ENCODE measurements at places on chromosomes 12 and 14.

GRCh38 chr12:124466216-124467128 lies 100.9 kb downstream of the NCOR2 start:
- no peak for DNase-seq

- DNase-seq, result no peak
These were observed 39.1 kb upstream of the LGR5 start for GRCh38 chr12:71400481-71400880.

DNA sequence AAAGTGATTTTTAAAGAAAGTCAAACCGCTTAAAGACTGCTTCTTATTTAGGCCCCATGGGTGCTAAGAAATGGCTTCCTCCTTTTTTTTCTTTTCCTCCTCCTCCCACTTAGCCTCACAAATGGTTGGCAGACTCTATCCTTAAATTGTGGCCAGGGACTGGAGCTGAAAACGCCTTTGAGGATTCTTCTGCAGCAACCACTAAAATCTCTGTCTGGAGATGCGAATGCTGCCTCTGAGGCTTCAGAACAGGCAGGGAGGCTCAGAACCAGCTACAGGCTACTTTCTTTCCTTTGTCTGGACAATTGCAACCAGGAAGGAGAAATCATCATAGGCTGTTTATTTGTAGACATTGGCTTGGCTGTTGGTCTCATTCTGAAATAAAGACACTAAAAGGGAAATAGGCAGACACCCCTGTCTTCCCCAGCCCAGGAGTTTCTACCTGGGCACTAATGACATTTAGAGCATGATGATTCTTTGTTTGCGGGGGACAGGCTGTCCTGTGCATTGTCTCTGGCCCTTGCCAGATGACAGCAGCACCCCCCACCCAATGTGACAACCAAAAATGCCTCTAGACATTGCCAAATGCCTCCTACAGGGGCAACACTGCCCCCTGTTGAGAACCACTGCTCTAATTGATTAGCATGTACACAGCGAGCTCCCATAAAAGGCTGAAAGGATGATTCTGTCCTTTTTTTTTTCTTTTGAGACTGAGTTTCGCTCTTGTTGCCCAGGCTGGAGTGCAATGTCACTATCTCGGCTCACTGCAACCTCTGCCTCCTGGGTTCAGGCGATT lies 50.3 kb downstream of the MAP1LC3B2 start:
- no peak for DNase-seq

GRCh38 chr14:92693998-92694795 lies 54.2 kb downstream of the LGMN start:
- DNase-seq, result no peak

DNA sequence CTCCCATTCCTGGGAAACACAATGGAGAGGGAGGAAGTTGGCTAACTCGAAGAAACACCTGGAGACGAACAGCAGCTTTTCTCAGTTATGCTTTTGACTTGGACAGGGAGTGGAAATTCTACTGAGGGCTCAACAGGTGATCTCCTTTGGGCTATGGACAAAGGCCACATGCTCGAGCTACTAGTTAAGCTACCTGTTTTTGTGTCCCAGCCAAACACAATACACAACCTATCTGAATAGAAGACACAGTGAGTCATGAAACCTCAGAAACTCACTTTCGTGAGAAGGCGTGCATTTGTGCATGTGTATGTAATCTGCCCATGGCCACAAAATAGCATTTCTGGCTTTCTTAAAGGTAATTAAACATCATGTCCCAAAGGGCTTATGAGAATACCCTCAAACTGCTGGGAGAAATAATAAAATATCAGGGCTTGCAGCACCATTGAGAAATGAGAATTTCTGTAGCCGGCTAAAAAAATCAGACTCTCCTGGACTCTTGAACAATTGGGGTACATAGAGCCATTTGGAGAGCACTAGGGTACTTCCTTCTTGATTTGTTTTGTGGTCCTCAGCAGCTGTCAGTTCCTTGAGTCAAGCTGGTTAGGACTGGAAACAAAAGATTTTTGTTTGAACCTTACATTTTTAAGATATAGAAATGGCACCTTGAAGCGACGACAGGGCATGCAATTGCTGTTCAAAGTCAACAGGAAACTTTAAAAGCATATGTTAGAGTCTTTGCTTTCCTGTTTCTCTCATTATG lies 85.5 kb upstream of the PTHLH start:
- no peak for DNase-seq

GRCh38 chr12:122965321-122965751 lies 927 bp downstream of the ABCB9 start:
- DNase-seq, result no peak

DNA sequence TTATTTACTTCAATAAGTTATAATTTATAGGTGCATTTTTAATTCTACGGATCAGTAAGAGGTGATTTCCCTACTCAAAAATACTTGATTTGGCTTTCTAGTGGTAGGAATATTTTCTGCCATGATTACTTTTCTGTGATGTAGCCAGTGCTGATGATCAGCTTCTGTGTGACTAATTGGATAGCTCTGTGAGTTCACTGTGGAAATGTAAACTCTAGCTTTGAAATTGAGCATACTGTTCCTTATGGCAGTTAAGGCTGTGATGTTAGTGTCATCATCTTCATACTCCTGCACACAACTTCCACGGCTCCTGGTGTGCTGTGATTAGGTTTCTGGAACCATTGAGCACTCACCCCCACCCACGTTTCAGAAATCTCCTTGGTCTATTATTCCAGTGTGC lies 48.2 kb downstream of the PLEKHA5 start:
- no peak for DNase-seq

DNA sequence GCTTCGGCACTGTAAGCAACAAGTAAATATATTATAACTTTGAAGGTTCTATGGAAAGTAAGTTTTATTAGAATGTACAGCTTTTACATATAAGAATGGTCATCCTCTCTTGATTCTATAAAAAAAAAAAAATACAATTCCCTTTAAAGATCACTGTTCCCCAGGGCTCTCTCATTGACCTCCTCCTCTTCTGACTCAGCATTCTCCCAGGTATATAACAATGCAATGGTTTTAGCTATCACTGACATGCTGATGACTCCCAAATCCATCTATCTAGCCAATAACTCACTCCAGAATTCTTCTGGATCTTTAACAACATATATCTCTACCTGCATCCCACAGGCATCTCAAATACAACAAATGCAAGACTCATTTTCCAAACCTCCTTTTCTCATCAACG lies 62.7 kb downstream of the EEA1 start:
- DNase-seq, result no peak

DNA sequence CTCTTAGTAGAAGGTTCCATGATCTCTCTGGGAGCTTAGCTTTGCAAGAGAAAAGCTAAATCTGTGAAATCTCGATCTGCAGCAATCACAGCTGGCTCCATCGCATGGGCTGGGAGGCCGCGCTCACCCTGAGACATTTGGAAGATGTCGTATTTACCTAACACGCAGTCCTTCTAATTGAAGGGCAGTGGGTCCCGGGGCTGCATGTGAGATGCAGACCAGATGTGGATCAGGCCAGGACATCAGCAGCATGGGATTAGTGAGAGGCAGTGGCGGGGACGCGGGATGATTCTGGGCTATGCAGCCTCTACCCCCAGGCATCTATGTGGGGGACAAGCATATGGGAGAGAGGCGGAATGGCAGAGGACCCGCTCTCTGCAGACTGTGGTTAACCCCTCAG lies 312.4 kb upstream of the RTL1 start:
- no peak for DNase-seq

DNA sequence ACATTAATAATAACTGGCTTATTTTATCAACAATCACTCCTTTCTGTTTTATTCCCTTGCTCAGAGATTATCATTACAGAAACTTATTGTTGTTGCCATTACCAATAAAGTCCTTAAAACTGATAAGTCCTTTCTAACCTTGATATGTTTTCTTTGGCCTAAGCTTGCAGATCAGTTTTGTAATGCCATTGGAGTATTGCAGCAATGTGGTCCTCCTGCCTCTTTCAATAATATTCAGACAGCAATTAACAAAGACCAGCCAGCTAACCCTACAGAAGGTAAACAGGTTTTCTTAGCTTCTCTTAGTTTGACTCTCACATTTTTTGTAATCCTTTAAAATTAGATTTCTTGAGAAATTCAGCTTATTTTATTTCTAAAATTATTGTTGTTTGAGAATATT lies 3.9 kb downstream of the MED21 start:
- DNase-seq, result no peak

- DNase-seq, result no peak
These were observed 795 bp downstream of the SMAGP start for GRCh38 chr12:51269174-51270066.

DNA sequence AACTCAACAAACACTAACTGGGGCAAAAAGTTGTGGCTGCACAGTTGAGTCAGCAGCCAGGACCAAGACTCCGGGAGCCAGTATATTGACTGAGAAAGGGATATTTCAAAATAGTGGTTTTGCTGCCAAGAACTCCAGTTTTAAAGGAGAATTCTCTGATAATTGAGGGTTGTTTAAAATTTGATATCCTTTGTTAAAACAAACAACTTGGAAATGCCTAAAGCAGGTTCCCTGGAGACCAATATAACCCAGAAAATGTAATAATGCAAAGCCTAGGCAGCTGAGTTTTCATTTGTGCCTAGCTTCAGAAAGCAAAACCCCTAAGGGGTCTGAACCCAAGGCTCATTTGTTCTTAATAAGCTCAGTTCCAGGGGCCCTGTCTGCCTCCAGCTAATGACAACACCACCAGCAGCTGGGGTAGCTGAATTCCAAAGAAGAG lies 311.7 kb upstream of the CCDC196 start:
- no peak for DNase-seq

- no peak for DNase-seq
These were observed 181.9 kb downstream of the SLC6A15 start for GRCh38 chr12:84730561-84731162.

DNA sequence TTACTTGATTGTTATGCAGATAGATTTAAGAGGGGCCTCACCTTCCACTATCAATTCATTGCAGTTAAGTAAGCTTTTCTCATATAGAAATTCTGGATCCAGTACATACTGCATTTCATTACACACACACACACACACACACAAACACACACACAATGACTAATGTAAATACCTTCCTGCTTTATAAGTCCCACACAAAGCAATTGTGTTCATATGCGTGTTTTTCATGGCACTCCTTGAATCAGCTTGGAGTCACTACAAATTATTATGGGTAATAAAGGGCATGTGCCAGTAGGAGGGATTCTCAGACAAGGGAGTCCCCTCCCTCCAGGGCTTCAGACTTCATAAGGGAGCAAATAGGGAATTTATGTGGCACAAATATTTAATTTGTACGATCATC lies 4.5 kb downstream of the MIPOL1 start:
- no peak for DNase-seq

- DNase-seq, result no peak
These were observed 117.1 kb upstream of the SLC35F4 start for GRCh38 chr14:57982804-57983634.

DNA sequence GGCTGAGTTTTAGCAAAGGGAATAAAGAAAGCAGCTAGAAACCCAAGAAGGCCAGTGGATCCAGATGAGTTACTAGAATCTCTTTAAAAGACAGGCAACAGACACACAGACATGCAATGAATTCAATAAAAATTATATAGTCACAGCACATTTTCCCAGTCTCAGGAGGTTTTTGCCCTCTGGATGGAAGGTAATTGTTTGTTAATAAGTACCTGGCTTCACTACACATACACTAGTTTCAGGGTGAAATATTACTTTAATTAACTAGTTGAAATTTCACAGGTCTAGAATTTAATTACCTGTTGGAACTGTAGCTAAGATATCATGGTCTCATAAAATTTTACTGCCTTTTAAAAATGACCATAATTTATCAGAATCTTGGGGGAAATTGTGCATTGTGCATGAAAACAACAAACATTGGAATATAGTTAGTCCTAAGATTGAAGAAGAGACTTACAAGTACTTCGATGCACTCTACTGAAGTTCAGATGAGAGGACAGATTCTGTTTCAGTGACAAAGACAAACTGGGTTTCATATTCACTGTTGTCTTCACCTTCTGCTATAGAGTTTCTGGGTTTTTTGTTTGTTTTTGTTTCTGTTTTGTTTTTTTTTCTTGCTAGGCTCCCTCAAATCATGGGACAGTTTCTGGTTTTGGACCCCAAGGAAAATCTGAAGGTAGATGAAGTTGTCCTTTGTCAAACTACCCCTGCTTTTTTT lies 277.0 kb upstream of the GARIN6 start:
- no peak for DNase-seq

- DNase-seq, result peak; percentile 55
These were observed 41.3 kb downstream of the TDG start for GRCh38 chr12:104006929-104007328.

DNA sequence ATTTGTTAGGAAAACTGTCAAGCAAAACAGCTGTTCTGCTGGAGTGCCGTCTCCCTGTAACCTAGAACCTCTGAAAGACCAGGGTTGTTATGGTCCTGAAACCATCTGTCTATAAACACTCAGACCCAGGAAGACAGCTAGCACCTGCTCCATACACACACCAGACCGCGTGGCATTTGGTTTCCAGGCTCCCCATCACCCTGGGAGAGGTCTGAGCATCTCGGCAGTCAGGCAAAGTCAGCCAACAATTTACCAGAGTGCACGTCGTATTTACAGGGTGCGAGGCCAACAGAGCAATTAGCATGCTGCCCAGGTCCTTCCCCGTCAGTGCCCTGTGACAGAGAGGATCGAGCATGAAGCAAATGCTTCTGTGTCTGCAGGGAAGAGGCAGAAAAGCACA lies 272.5 kb downstream of the SLC15A4 start:
- DNase-seq, result no peak

DNA sequence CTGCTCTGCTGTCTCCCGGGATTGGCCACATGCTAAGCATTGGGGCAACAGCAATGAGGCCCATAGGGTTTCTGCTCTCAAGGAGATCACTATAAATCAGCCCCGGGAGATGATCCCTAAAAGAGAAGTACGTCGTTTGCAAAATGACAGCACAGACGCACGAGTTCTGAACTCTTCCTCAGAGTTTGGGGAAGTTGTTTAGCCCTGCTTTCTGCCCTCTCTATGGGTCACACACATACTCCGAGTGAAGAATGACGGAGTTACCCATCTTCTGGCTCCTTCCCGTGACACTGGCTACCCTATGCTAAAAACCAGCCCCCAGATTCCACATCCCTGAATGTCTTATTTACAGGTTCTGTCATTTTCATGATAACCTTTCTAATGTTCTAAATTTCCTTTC lies 258.0 kb upstream of the PLEKHG7 start:
- no peak for DNase-seq

- DNase-seq, result no peak
These were observed 559 bp upstream of the CKAP4 start for GRCh38 chr12:106248312-106248845.

DNA sequence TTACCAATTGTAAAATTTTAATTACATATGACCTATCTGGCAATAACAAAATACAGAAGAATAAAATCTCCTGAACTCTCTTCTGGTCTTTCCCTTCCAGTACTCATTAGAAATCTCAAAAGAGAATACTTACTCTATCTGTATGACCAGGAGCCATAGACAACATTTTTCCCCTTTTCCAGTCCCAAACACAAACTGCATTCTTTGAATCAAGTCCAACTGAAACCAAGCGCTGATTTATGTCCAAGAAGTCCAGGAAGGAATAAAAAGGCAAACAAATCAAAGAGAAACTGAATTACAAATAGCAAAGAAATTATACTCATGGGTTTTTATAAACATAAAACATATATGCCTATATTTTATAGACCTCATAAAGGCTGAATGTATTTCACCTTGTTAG lies 46.7 kb downstream of the EML5 start:
- DNase-seq, result peak; percentile 7

GRCh38 chr14:48390346-48390745 lies 714.9 kb upstream of the MDGA2 start:
- no peak for DNase-seq
